ENCODE measurements at places on chromosomes 16 and 17. TPM values are rescaled to one million over a fixed set of nuclear protein-coding genes. Genes with fewer than 3 reads are reported as not detected.

CD79B gene
- total RNA-seq, result 5.1 TPM

TMIGD1 gene
- not detected for total RNA-seq

CNTNAP4 gene
- not detected for total RNA-seq

BRCA1 gene
- 6.6 TPM for total RNA-seq

TBC1D28 gene
- total RNA-seq, result not detected

TBX2 gene
- total RNA-seq, result 28.9 TPM

STX1B gene
- 0.93 TPM for total RNA-seq

TP53TG3 gene
- total RNA-seq, result not detected

KLHL10 gene
- total RNA-seq, result 0.36 TPM

SLC26A11 gene
- 34.0 TPM for total RNA-seq

SRL gene
- total RNA-seq, result 2.3 TPM

NPW gene
- not detected for total RNA-seq

MPO gene
- 0.63 TPM for total RNA-seq

All from aorta (tissue), 5 donors.